Right atrium auricular region (tissue), 2 donors: ENCODE measurements at places on chromosomes 16 and 17.

GRCh38 chr16:65069766-65070165 is 52.1 kb downstream of the CDH11 start:
- DNase-seq: no peak

DNA sequence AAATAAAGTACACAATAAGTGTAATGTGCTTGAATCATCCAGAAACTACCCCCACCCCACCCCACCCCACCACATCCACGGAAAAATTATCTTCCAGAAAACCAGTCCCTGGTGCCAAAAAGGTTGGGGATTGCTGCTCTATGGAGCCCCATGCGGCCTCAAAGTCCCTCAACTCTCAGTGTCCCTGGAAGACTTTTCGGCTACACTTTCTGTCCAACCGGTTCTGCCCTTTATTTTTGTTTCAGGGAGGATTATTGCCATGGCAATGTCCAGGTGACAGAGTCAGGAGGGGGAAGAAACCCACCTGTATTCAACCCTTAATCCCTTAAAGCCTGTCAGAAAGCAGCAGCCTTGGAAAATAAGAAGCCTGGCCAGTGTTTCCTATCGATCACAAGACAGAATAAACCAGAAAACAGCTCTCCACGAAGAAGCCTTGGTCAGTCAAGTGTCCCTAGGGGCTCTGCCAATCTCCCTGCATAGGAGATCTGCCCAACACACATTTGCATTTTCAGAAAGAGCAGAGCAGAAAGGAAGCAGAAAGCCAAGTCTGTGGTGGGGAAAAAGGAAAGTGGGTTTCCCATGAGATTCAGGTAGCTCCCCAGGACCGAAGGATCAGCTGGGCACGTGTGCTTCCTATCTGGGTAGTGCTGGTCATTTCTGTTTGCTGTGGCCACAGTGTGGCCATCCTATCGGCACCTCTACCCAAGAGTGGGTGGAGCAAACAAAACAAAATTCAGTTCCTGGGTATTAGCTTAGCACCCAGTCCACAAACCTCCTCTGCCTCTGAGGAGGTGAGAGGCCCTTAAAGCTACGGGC is 342.7 kb downstream of the SOX9 start:
- no peak for DNase-seq

- DNase-seq: no peak
Observed at GRCh38 chr16:78659668-78660217, 560.3 kb downstream of the WWOX start.

- no peak for DNase-seq
Observed at GRCh38 chr17:13067629-13068303, 49.9 kb upstream of the ELAC2 start.

GRCh38 chr17:73316919-73317505 is 5.2 kb upstream of the CDC42EP4 start:
- no peak for DNase-seq
